Progenitor cell of endocrine pancreas (in vitro differentiated cells): ENCODE measurements at places on chromosomes 5 and 9. TPM values are rescaled to one million over a fixed set of nuclear protein-coding genes. Genes with fewer than 3 reads are reported as not detected.
A peak's percentile ranks its signal among the peaks of the same experiment; 100 is the strongest.

DNA sequence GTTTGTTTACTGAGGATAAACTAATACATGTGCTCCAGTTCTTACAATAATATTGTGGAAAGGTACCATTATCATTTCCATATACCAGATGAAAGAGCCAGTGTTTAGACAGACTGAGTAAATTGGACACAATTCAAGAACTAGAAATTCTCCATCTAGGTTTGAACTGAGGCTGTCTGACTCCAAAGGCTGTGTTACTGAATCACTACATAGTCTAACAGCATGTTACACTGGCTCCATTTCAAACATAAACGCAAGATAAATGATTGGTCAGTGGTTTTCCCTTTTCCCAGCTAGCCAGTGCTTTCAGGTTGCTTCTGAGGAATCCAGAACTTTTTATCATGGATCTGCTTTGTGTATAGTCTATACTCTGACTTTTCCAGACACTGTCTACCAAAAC lies 8.1 kb downstream of the SPDL1 start:
- no peak overlapping the region for H3K4me3 ChIP-seq
- no peak overlapping the region for H3K27ac ChIP-seq
- DNase-seq, result no peak
- no peaks in the 10 kb centered on the region for H3K27me3 ChIP-seq
- peaks cover 3% of the 10 kb centered on the region for H3K4me1 ChIP-seq

DNA sequence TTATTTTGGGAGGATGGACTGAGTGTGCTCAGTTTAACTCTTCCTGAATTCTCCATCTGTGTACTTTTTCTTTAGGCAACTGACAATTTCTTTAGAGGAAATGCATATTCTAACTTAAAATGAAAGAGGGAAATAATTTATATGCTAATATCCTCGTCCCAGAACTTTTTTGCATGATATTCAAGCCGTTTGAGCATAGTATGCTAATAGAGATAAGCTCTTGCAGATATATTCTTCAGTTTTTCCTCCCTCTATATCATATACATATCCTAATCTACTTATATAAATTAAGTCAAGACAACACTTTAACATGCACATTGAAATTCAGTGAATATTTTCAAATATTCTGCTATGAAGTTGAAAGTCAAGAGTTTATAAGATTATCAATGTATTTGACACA lies 84.7 kb downstream of the YTHDC2 start:
- H3K4me3 ChIP-seq, result no peak overlapping the region
- H3K4me1 ChIP-seq, result no peaks in the 10 kb centered on the region
- no peak for DNase-seq
- H3K27ac ChIP-seq, result no peak overlapping the region
- peaks cover 11% of the 10 kb centered on the region for H3K36me3 ChIP-seq

DTWD2 gene
- total RNA-seq, result 7.7 and 8.7 TPM in 2 replicates

PDE6A gene
- total RNA-seq, result 0.07 TPM in 1 of 2 replicates, not detected in the other

PITX1 gene
- 12.5 and 16.2 TPM in 2 replicates for total RNA-seq

GRCh38 chr5:138760448-138761110 lies 7.4 kb downstream of the CTNNA1 start:
- H3K4me3 ChIP-seq, result no peak overlapping the region
- H3K27me3 ChIP-seq, result no peaks in the 10 kb centered on the region
- H3K27ac ChIP-seq, result peak overlapping the region; percentile 3
- peaks cover 13% of the 10 kb centered on the region for H3K4me1 ChIP-seq

CNTNAP3 gene
- total RNA-seq, result 1.6 and 1.7 TPM in 2 replicates

GRCh38 chr5:127051591-127051990 lies 21.2 kb upstream of the MARCHF3 start:
- no peak for DNase-seq
- H3K4me3 ChIP-seq, result no peak overlapping the region
- H3K27ac ChIP-seq, result no peak overlapping the region
- H3K27me3 ChIP-seq, result peaks cover 3% of the 10 kb centered on the region
- peaks cover 12% of the 10 kb centered on the region for H3K36me3 ChIP-seq

DNA sequence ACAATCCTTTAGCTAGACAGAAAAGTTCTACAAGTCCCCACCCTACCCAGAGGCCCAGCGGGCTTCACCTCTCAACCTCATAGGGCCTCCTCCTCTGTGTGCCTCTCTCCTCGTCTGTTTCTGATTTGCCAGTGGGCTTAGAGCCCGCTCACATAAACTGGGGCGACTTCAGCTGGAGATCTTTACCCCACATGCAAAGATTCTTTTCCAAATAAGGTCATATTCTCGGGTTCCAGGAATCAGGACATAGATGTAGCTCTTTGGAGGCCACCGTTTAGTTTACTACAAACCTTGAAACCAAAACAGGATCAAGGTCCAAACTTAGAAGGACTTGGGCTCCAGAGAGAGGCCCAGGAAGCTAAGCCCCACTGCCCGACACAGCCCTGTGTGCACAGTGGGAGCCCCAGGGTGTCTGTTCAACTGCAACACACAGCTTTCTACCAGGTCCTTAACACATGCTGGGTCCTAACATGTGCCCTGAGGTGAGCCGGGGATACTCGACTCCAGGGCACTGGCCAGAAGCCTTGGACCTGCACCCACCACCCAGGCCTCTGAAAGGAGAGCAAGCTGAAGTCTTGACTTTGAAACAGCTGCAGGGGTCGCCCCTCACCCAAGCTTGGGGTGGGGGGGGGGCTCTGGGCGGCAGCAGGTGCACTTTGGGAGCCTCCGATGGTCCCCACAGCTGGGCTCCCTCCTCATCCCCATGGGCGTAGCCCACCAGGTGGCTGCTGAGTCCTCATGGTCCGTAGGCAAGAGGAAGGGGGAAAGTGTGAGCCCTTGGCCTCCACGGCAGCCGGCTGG lies 26.8 kb upstream of the SLC12A7 start:
- H3K27me3 ChIP-seq, result peaks cover 21% of the 10 kb centered on the region
- H3K27ac ChIP-seq, result no peak overlapping the region
- no peak for DNase-seq
- H3K4me3 ChIP-seq, result no peak overlapping the region
- H3K36me3 ChIP-seq, result no peaks in the 10 kb centered on the region

- H3K27me3 ChIP-seq, result no peaks in the 10 kb centered on the region
- DNase-seq, result no peak
- H3K4me3 ChIP-seq, result no peak overlapping the region
- H3K36me3 ChIP-seq, result no peaks in the 10 kb centered on the region
- peaks cover 7% of the 10 kb centered on the region for H3K4me1 ChIP-seq
These were observed 34.9 kb upstream of the ZNF462 start for GRCh38 chr9:106828070-106828469.

DNA sequence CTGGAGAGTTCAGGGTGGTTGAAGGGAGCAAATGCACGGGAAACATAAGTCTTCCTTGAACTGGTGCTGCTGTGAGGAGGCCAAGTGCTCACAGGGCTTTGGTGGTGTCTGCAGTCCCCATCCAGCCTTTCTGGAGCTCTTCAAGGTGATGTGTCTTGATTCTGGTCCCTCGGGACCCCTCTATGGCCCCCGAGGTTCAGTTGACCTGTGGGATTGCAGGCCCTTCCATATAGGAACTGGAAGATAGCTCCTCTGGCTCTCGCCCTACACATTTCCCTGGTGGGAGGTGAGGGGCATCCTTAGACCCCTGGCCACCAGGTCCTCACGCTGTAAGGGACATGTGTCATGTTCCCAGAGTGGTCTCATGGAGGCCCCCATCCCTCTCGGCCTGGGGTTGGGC lies 191.8 kb downstream of the GADD45G start:
- H3K4me3 ChIP-seq, result no peak overlapping the region
- no peak overlapping the region for H3K27ac ChIP-seq
- H3K36me3 ChIP-seq, result no peaks in the 10 kb centered on the region

CCL28 gene
- total RNA-seq, result not detected in 2 replicates

GRCh38 chr5:137372773-137373160 lies 126.4 kb downstream of the SPOCK1 start:
- H3K27me3 ChIP-seq, result peaks cover 11% of the 10 kb centered on the region
- no peak overlapping the region for H3K27ac ChIP-seq
- no peaks in the 10 kb centered on the region for H3K4me1 ChIP-seq
- H3K36me3 ChIP-seq, result no peaks in the 10 kb centered on the region
- no peak overlapping the region for H3K4me3 ChIP-seq
